ENCODE measurements at places on chromosomes 6 and 20. TPM values are rescaled to one million over a fixed set of nuclear protein-coding genes. Genes with fewer than 3 reads are reported as not detected.
A peak's percentile ranks its signal among the peaks of the same experiment; 100 is the strongest.

ZNF334 gene
- 0.50 TPM for total RNA-seq

HSPA1L gene
- 3.3 TPM for total RNA-seq

SMOC2 gene
- not detected for total RNA-seq

ARMC12 gene
- total RNA-seq: 1.6 TPM

FERMT1 gene
- not detected for total RNA-seq

SUN5 gene
- total RNA-seq: not detected

- no peaks in the 10 kb centered on the region for H3K27me3 ChIP-seq
- peak overlapping the region; percentile 51 for H3K27ac ChIP-seq
- peaks cover 73% of the 10 kb centered on the region for H3K4me1 ChIP-seq
- peak; percentile 38 for DNase-seq
These were observed 120.8 kb downstream of the BACH2 start for GRCh38 chr6:90175627-90176538.

DNA sequence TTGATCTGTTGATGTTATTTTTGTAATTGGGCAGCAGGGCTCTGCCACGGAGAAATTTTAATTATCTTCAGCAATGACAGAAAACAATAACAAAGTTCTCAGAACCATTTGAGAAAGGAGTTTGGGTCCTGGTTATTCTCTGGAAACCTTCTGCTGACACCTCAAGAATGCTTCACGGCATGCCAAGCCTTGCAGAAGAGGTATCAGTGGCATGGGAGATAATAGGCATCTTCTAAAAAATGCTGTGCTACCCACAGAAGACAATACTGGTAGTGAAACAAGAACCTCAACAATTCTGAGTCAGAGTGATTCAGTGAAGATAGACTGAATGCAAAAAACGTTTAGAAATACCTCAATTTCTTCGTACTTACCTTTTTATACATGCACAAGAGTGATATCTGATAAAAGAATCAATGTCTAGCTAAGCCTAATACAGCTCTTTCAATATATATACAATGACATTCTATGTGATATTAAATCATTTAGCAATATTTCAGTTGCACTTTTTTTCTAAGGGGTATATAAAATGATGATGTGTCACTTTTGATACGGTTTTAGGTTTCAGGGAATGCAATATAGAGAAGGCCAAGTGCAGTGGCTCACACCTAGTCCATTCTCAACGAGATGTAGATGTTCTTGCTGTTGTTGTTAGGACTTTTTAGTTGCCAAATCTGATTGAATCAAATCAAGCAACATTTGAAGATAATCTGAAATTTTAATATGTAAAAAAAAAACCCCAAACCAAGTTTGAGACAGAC, 110.4 kb upstream of the COL21A1 start:
- H3K4me1 ChIP-seq: no peaks in the 10 kb centered on the region
- no peak overlapping the region for H3K27ac ChIP-seq
- peaks cover 4% of the 10 kb centered on the region for H3K27me3 ChIP-seq
- no peak overlapping the region for H3K4me3 ChIP-seq
- H3K36me3 ChIP-seq: no peaks in the 10 kb centered on the region

- peaks cover 2% of the 10 kb centered on the region for H3K27me3 ChIP-seq
- H3K36me3 ChIP-seq: no peaks in the 10 kb centered on the region
- H3K27ac ChIP-seq: no peak overlapping the region
- no peak for DNase-seq
These were observed 53.0 kb upstream of the DST start for GRCh38 chr6:56695702-56696101.

DNA sequence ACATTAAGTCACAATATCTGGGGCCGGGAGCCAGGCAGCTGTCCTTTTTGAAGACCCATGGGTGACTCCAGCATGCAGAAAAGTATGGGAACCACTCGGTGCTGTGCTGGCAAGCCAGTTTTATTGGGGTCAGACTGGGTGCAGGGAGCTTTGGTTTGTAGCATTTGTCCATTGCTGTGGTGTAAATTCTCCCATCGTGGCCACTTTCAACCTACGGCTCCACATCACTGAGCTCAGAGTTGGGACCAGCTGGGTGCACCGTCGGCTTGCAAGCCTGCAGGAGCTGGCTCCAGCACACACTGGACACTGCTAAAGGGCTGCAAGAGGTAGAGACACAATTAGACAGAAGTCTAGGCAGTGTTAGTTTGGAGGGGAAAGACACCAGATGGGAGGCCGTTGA, 66.9 kb downstream of the SYNJ2 start:
- DNase-seq: no peak
- H3K4me3 ChIP-seq: no peak overlapping the region
- H3K4me1 ChIP-seq: peaks cover 31% of the 10 kb centered on the region
- no peak overlapping the region for H3K27ac ChIP-seq
- H3K27me3 ChIP-seq: no peaks in the 10 kb centered on the region
- peaks cover 43% of the 10 kb centered on the region for H3K36me3 ChIP-seq

DNA sequence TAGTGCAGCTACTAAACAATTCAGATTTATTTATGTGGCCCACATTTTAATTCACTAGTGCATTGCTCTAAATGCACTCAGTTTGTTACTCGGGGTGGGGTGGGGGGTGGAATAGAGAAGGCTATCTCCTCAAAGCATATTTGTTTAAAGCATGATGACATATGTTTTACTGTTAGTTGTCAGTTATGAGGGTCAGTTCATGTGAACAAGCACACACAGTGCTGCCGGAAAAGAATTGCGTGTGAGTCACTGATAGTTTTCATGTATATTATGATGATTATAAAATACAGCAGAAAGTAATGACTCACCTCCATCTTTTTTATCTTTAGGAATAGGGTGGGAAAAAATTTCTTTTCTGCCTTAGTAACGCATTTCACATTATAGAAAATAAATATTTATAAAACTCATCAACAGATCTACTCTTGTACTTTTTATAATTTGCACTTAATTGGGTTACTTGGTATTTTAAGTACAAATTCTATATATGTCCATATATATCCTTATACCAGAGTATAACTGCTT, 42.2 kb upstream of the STXBP5 start:
- DNase-seq: no peak
- no peaks in the 10 kb centered on the region for H3K36me3 ChIP-seq
- no peaks in the 10 kb centered on the region for H3K4me1 ChIP-seq
- no peaks in the 10 kb centered on the region for H3K27me3 ChIP-seq

DNA sequence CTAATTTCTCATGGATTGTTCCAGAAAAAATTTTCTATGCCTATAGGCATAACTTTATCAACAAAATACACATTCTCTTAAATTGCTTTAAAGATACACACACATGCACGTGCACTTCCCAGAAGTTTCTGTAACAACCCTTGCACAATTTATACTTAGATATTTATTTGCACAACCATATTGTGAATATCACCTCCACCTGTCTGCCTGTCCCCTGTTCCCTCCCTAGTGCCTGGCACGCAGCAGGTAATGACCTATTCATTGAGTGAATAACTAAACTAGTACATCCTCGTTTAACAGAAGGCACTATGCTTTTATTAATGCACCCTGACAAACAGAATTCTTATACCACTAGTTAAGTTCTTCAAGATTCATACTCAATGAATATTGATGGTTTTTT, 198.9 kb downstream of the BCAS1 start:
- H3K4me3 ChIP-seq: no peak overlapping the region
- peaks cover 68% of the 10 kb centered on the region for H3K4me1 ChIP-seq
- H3K27ac ChIP-seq: peak overlapping the region; percentile 97
- no peaks in the 10 kb centered on the region for H3K36me3 ChIP-seq
- no peak for DNase-seq
- H3K27me3 ChIP-seq: no peaks in the 10 kb centered on the region

GRCh38 chr20:35978041-35978513, 9.7 kb downstream of the CNBD2 start:
- no peak overlapping the region for H3K27ac ChIP-seq
- no peaks in the 10 kb centered on the region for H3K4me1 ChIP-seq
- DNase-seq: no peak
- no peaks in the 10 kb centered on the region for H3K36me3 ChIP-seq

DNA sequence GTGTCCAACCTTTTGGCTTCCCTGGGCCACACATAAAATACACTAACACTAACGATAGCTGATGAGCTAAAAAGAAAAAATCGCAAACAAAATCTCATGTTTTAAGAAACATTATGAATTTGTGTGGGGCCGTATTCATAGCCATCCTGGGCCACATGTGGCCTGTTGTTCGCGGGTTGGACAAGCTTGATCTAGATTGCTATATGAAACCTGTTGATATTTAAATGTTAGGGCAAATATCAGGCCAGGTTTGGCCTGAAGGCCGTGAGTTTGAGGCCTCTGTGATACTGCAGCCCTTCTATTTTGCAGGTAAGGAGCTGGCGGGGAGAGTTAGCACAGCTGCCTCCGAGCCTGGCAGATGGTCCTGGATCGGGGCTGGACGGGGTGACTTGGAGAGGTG, 99.0 kb downstream of the CEBPB start:
- no peak overlapping the region for H3K27ac ChIP-seq
- DNase-seq: no peak
- H3K27me3 ChIP-seq: no peaks in the 10 kb centered on the region
- peaks cover 21% of the 10 kb centered on the region for H3K4me1 ChIP-seq
- no peak overlapping the region for H3K4me3 ChIP-seq
- no peaks in the 10 kb centered on the region for H3K36me3 ChIP-seq

DNA sequence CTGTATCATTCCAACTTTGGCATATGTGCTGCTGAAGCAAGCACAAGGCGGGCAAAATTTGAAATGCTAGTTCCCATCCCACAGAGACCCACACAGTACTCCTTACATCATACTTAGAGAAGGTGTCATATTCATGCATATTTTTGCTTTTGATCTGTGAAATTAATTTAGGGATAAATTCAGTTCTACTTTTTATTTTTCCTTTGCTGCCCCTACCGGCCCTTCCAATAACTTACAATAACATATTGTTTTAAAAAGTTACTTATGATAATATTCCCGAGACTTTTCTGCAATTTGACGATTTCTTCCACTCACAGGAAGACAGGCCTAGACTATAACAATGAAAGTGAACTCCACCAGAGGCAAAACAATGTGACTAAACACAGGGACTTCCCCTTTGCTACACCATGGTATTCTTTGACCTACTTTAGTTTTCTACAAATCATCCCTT, 35.0 kb downstream of the SESN1 start:
- DNase-seq: no peak
- H3K27me3 ChIP-seq: no peaks in the 10 kb centered on the region
- H3K27ac ChIP-seq: no peak overlapping the region
- H3K4me1 ChIP-seq: peaks cover 24% of the 10 kb centered on the region
- H3K36me3 ChIP-seq: peaks cover 1% of the 10 kb centered on the region
- no peak overlapping the region for H3K4me3 ChIP-seq

- no peaks in the 10 kb centered on the region for H3K27me3 ChIP-seq
- DNase-seq: peak; percentile 47
- H3K4me1 ChIP-seq: peaks cover 50% of the 10 kb centered on the region
- H3K36me3 ChIP-seq: no peaks in the 10 kb centered on the region
- peak overlapping the region; percentile 61 for H3K27ac ChIP-seq
These were observed 4.2 kb upstream of the CTSZ start for GRCh38 chr20:59010995-59011873.

DNA sequence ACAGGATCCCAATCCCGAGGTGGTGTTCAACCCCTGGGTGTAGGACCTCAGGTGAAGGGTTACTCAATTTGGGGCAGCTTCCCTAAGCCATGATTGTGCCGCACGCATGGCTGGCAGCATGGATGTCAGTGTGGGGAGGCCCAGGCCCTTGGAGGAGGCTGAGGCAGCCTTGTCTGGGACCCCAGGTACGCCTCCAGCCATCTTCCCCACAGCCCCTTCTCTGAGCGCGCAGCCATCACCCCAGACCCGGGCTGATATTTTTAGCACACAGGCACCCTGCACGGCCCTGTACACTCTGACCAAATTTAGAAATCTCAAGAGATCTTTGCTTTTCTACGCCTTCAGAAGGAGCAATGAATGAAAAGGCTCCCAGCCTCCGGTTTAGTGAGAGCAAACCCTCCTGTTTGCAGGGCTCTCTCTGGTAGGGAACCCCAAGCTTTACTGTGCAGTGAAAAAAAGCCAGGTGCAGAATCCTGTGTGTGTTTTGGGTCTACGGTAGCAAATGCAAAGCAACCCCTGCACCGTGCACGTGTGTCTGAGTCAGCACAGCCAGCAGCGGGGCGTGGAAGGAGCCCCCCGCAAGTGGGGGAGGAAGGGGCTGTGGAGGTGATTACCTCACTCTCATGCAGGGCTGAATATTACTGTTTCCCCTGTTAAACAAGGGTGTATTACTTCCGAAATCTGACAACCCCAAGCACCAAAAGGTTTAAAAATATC, 44.3 kb downstream of the CTCFL start:
- no peak overlapping the region for H3K4me3 ChIP-seq
- DNase-seq: no peak
- peaks cover 12% of the 10 kb centered on the region for H3K27me3 ChIP-seq
- H3K36me3 ChIP-seq: no peaks in the 10 kb centered on the region
- H3K27ac ChIP-seq: no peak overlapping the region
- peaks cover 20% of the 10 kb centered on the region for H3K4me1 ChIP-seq

- no peak overlapping the region for H3K27ac ChIP-seq
- H3K27me3 ChIP-seq: no peaks in the 10 kb centered on the region
- no peak for DNase-seq
- no peaks in the 10 kb centered on the region for H3K36me3 ChIP-seq
These were observed 601.4 kb upstream of the BTBD3 start for GRCh38 chr20:11316244-11316643.

DNA sequence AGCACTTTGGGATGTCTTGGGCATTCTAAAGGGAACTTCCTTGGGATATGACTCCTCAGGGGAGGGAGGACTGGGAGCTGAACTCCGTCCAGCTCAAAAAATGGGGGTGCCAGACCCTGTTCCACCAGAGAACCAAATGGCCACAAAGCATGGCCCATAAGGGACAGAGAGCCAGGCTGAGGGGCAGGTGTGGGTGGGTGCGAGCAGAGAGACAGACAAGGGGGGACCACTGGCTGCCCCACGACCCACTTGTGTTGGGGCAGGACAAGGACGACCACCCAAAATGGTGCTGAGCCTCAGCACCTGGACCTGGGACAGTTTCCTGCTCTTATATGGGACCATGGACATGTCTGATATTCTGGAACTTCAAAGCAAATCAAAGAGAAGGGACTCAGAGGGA, 148.2 kb upstream of the MLN start:
- H3K36me3 ChIP-seq: no peaks in the 10 kb centered on the region
- no peak overlapping the region for H3K4me3 ChIP-seq
- H3K27me3 ChIP-seq: peaks cover 9% of the 10 kb centered on the region
- H3K27ac ChIP-seq: no peak overlapping the region
- H3K4me1 ChIP-seq: peaks cover 4% of the 10 kb centered on the region

DNA sequence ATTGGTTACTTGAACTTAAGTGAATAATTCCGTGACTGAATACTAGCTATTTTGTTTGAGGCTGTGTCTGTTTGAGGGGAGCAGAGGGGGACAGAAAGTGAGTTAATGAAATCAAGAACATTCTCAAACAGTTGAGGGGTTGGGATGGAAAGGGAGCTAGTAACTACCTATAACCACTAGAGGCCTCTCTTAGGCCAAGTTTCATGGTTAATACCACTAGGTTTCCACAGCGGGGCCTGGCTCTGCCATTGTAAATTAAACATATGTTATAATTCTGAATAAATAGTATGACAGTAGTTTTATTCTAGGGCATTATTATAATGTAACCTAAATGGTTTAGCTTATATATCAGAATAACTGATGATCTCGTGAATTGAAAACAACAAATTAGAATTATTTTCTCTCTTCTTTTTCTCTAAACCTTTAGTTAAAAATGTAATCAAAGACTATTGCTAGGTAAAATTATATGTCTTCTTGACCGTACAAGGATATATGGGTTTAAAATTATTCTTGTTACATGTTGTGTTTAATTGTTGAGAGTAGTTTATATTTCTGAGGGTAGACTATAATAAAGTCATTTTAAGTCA, 108.1 kb downstream of the BCKDHB start:
- DNase-seq: peak; percentile 12
- H3K27me3 ChIP-seq: no peaks in the 10 kb centered on the region
- H3K27ac ChIP-seq: no peak overlapping the region
- H3K4me1 ChIP-seq: peaks cover 3% of the 10 kb centered on the region
- H3K4me3 ChIP-seq: no peak overlapping the region

Data from activated CD4-positive, alpha-beta T cell treated with anti-CD3 and anti-CD28 coated beads, Interleukin-2, amount 10 ng/mL, durations not matched to agents 7 days and 5 days (primary cell).